ENCODE measurements at places on chromosomes 2 and 18.

DNA sequence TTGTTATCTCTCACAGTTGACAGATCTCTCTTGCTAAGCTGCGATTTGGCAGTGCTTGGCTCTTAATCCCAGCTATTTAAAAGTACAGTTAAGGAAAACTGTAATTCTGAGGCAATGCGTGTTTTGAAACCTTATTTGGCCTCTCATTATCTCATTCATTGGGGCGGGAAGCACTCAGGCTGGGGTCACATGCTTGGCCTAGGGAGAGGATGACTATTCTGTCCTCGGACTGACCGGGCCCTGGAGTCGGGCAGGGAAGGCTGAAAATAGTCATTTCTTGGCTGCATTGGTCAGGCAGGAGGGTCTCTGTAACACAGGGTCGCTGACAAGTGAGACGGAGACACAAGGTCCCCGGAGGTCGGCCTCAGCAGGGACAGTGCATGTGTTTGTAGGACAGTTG, 20.2 kb upstream of the EMILIN2 start:
- H3K4me1 ChIP-seq, result no peaks in the 10 kb centered on the region
- no peak for DNase-seq
- no peak overlapping the region for H3K27ac ChIP-seq
- H3K36me3 ChIP-seq, result no peaks in the 10 kb centered on the region

GRCh38 chr2:199704358-199705238, 146.4 kb downstream of the FTCDNL1 start:
- DNase-seq, result peak; percentile 32
- H3K36me3 ChIP-seq, result peaks cover 2% of the 10 kb centered on the region
- H3K27me3 ChIP-seq, result peaks cover 1% of the 10 kb centered on the region
- H3K27ac ChIP-seq, result no peak overlapping the region
- H3K4me3 ChIP-seq, result no peak overlapping the region

GRCh38 chr2:138020432-138020831, 56.2 kb downstream of the HNMT start:
- H3K4me1 ChIP-seq, result no peaks in the 10 kb centered on the region
- H3K27me3 ChIP-seq, result no peaks in the 10 kb centered on the region
- no peak overlapping the region for H3K27ac ChIP-seq
- H3K36me3 ChIP-seq, result no peaks in the 10 kb centered on the region
- no peak for DNase-seq

DNA sequence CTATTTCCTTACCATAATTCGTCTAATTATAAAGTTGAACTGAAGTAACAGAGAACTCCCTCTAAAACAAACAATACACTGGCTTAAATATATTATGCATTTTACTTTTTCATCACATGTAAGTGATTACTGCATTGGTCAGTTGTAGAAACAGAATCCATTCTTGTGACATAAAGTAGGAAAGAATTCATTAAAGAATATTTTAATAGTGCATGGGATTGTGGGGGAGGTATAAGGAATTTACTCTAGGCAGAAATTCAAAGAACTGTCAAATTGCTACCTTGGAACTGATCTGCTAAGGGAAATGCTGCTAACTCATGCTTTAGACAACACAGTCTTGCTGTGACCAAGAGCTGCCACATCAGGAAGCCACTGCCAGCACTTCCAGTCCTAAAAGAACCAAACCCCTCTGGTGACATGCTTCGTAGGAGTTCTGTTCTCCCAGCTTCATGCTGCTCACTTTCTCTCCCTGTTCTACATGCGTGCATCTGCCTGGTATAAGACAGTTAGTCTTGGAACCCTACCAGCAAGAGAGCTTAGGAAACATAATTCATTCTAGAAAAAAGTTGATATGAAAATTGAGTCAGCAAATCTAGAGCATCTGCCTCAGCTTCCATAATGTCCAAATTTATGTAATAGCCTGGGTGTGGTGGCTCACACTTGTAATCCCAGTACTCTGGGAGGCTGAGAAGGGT, 1137.6 kb upstream of the NXPH2 start:
- no peak overlapping the region for H3K4me3 ChIP-seq
- DNase-seq, result no peak
- H3K4me1 ChIP-seq, result no peaks in the 10 kb centered on the region
- H3K27me3 ChIP-seq, result no peaks in the 10 kb centered on the region
- H3K27ac ChIP-seq, result no peak overlapping the region
- no peaks in the 10 kb centered on the region for H3K36me3 ChIP-seq

DNA sequence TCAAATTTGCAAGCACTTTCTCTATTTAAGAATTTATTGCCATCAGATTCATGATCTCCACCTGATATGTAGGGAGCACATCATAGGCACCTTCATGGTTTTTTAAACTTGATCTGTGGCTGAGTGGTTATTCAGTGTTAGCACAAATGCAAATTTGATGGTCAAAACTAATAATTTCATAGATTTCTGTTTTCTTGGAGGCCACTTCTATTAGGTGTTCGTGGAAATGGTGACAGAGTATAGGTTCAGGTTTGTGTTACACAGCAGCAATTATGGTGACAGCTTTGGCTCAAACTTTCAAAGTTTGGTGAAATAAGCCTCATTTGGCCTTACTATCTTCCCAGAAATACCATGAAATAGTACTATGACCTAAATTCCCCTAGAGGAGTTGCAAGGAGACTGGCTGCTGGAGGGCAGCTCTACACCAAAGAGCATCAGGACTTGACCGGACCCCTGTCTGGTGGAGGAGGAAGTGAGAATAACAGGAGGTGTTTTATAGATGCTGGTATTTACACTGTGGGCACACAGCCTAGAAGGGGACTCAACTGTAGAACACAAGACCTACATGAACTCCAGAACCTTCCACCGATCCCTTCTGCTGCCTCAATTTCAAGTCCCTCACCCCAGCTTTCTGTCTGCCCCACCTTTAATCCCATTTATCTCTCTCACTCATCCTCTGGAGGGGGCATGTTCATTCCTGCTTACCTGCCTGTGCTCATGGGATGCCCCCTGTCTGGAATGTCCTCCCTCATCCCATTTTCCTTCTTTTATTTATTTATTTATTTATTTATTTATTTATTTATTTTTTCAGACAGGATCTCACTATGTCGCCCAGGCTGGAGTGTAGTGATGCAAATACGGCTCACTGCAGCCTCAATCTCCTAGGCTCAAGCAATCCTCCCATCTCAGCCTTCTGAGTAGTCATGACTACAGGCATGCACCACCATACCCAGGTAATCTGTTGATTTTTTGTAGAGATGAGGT, 132.9 kb upstream of the SIX2 start:
- H3K27me3 ChIP-seq, result peaks cover 34% of the 10 kb centered on the region
- no peak overlapping the region for H3K4me3 ChIP-seq
- DNase-seq, result no peak
- no peaks in the 10 kb centered on the region for H3K36me3 ChIP-seq

DNA sequence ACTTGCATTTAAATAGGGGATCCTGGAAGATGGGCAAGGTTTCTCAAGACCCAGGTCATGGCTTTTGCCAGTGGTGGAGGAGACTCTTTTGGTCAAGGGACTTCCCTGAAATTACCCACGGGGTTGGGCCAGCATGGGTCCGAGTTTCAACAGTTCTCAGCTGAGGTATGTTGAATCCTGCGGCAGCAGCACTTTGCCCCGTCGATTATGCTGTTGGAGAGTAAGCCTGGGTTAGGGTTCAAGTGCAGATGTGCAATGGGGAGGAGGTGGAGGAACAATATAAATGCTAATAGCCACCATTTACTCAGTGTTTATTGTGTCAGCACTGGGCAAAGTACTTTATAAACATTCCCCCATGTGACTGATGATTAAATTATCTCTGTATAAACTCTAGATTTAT, 96.0 kb upstream of the GATA6 start:
- H3K36me3 ChIP-seq, result no peaks in the 10 kb centered on the region
- H3K4me3 ChIP-seq, result no peak overlapping the region
- no peaks in the 10 kb centered on the region for H3K27me3 ChIP-seq
- no peak for DNase-seq
- H3K4me1 ChIP-seq, result no peaks in the 10 kb centered on the region

DNA sequence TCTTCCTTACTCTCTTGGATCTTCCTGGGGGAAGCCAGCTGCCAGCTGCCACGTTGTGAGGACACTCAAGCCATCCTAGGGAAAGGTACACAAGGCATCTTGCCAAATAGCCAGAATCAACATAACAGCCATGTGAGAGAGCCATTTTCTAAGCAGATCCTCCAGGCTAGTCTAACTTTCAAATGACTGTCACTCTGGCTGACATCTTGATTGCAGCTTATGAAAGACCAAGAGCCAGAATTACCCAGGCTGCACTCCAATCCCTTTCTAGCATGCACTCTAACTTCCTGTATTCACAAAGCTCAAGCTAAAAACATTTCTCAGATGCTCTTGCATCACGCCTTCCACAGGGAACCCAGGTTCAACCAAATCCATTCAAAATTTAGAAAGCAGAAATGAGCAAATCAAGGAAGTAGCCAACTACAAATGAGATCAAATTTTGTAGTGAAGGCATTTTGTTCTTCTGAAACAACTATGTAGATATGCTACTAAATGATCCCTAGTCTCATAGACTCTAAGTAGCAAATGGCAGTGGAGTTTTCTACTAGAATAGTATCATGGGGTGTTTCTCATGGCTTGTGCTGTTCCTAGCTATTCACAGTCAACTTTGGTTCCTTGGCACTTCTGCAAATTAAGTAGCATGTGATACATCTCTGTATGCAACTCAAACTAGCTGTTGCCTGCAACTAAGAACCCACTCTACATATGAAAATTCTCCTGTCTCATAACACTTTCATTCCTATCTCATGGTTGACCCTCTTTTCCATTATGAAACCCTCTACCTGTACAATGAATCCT, 281.9 kb downstream of the ZEB2 start:
- H3K4me3 ChIP-seq, result no peak overlapping the region
- peaks cover 5% of the 10 kb centered on the region for H3K36me3 ChIP-seq
- no peak overlapping the region for H3K27ac ChIP-seq
- no peak for DNase-seq
- H3K27me3 ChIP-seq, result no peaks in the 10 kb centered on the region

DNA sequence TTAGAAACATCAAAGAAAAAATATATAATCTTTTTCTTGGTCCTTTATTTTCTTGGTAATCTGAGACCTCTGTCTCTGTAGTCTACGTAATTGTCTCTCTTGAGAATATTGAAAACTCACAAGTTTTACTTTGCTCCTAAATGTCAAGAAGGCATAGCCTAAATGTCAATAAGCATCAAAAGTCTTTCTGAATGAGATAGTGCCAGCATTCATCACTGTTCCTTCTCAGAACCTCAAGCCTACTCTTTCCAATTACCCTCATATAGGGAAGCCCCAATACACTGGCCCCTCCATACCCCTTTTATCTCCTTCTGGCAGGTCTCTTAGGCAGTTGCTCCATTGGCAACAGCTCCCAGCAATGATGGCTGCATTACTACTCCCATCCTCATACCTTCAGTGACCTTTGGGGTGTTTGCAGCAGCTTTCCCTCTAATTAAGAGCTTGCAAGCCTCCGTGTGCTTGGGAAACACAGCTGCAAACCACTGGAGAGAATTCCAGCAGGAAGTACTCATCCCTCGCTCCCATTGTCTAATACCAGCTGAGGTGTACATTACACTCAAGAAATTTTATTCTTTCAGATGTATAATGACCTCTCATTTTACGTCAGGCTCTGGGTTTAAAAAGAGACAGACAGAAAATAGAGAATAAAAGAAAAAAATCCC, 95.8 kb downstream of the KYNU start:
- no peak overlapping the region for H3K27ac ChIP-seq
- no peak overlapping the region for H3K4me3 ChIP-seq
- no peak for DNase-seq
- no peaks in the 10 kb centered on the region for H3K36me3 ChIP-seq

DNA sequence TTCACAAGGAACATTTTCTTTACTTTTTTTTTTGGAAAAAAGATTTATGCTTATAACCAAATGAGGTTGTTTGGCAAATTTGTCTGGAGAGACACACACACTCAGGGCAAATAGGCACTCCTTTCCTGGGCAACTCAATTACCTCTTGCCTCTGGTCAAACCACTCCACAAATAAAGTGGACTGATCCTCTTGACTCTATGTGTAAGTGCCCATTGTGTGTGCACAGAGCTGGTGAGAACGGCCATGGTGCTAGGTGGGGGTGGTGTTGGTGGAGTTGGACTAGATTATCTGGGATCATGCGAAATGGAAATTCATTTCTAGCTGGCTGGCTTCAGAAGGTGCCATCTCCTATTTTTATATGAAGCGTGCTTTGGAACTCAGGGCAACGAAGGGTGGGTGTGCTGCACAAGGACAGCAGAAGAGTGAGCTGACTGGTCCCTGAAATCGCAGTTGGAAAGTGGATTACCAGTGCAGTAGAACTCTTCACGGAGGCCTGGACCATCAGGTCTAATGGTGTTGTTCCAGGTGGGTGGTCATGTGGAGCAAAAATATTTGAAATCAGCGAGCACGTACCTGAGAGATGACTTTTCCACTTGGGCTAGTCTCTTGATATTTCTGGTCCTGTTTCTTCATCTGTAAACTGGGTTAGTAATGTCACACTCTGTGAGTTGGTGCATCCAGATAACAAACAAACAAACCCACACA, 149.9 kb downstream of the RPIA start:
- no peak overlapping the region for H3K4me3 ChIP-seq
- no peaks in the 10 kb centered on the region for H3K36me3 ChIP-seq
- DNase-seq, result no peak
- H3K27ac ChIP-seq, result no peak overlapping the region
- H3K4me1 ChIP-seq, result no peaks in the 10 kb centered on the region

DNA sequence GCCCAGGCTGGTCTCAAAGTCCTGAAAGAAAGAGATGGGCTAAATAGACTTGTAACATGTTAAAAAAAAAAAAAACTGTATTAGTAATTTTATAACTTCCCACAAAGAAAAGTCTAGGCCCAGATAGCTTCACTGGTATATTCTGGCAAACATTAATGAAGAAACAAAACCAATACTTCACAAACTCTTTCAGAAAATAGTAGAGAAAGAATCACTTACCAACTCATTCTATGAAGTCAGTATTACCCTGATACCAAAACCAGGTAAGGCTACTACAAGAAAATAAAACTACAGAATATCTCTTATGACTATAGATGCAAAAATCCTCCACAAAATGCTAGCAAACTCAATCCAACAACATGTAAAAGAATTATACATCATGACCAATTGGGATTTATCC, 59.9 kb upstream of the ODC1 start:
- H3K4me1 ChIP-seq, result no peaks in the 10 kb centered on the region
- DNase-seq, result no peak
- H3K4me3 ChIP-seq, result no peak overlapping the region
- no peak overlapping the region for H3K27ac ChIP-seq
- no peaks in the 10 kb centered on the region for H3K27me3 ChIP-seq

- H3K4me1 ChIP-seq, result peaks cover 11% of the 10 kb centered on the region
- peaks cover 55% of the 10 kb centered on the region for H3K27me3 ChIP-seq
- no peak for DNase-seq
- H3K4me3 ChIP-seq, result no peak overlapping the region
These were observed 5.9 kb downstream of the GBX2 start for GRCh38 chr2:236162031-236162845.

- no peaks in the 10 kb centered on the region for H3K27me3 ChIP-seq
- no peaks in the 10 kb centered on the region for H3K36me3 ChIP-seq
- no peak overlapping the region for H3K27ac ChIP-seq
- H3K4me3 ChIP-seq, result no peak overlapping the region
- DNase-seq, result no peak
- no peaks in the 10 kb centered on the region for H3K4me1 ChIP-seq
These were observed 200.7 kb downstream of the MYCN start for GRCh38 chr2:16140771-16141640.

- H3K4me3 ChIP-seq, result no peak overlapping the region
- H3K36me3 ChIP-seq, result no peaks in the 10 kb centered on the region
- DNase-seq, result no peak
- H3K27ac ChIP-seq, result no peak overlapping the region
- H3K27me3 ChIP-seq, result no peaks in the 10 kb centered on the region
These were observed 53.7 kb downstream of the EDAR start for GRCh38 chr2:108935271-108935741.
